ENCODE measurements at places on chromosomes 3 and 15. TPM values are rescaled to one million over a fixed set of nuclear protein-coding genes. Genes with fewer than 3 reads are reported as not detected.

DNA sequence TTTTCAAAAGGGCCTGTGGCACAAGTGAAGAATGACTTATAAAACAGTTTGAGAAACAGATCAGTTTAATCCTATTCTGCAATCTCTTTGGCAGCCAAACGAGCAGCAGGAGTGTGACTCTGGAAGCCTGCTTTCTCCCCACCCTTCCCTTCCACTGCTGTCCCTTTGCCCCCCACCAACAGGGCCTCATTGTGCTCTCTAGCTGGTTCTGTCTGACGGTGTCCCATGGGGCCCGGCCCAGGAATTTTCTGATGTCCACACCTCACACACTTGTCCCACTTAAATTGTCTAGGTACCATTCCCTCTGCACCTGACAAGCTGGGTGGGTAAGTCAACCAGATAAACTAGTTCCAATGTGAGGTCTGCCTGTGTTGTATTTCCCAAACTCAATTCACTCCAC lies 16.4 kb downstream of the SLCO2A1 start:
- H3K36me3 ChIP-seq: no peaks in the 10 kb centered on the region
- H3K27me3 ChIP-seq: no peaks in the 10 kb centered on the region
- H3K4me3 ChIP-seq: no peak overlapping the region
- DNase-seq: peak; percentile 11
- no peak overlapping the region for H3K27ac ChIP-seq

- no peak for DNase-seq
- H3K36me3 ChIP-seq: no peaks in the 10 kb centered on the region
- H3K4me1 ChIP-seq: no peaks in the 10 kb centered on the region
Observed at GRCh38 chr3:189467451-189467850, 163.7 kb upstream of the TP63 start.

SYNPR gene
- total RNA-seq: 0.16 TPM

GRCh38 chr3:194450341-194450740 lies 36.5 kb downstream of the ATP13A3 start:
- no peak overlapping the region for H3K27ac ChIP-seq
- H3K36me3 ChIP-seq: peaks cover 33% of the 10 kb centered on the region
- H3K4me3 ChIP-seq: no peak overlapping the region

GRCh38 chr3:50296721-50297383 lies 2.4 kb downstream of the HYAL3 start:
- peaks cover 46% of the 10 kb centered on the region for H3K4me1 ChIP-seq
- no peaks in the 10 kb centered on the region for H3K36me3 ChIP-seq
- H3K27ac ChIP-seq: no peak overlapping the region
- no peak overlapping the region for H3K4me3 ChIP-seq
- peak; percentile 68 for DNase-seq
- no peaks in the 10 kb centered on the region for H3K27me3 ChIP-seq

EPM2AIP1 gene
- total RNA-seq: 16.1 TPM

DNA sequence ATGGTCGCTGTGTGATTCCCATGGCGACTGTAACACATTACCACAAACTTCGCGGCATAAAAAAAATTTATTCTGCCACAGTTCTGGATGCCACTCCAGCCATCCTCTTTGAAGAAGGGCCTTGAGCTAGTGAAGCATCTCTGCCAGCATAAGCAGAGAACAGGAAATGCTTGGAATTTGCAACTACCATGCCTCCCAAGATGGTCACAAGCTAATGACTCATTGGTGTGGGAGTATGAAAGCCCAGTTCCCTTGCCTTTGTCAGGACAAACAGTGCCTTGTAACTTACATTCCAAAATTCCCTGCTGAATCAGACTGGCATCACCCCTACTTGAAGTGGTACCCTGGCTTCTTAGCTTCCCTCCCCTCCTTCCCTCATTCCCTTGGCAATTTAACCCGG lies 129.7 kb downstream of the PROS1 start:
- no peaks in the 10 kb centered on the region for H3K4me1 ChIP-seq
- H3K27me3 ChIP-seq: no peaks in the 10 kb centered on the region
- DNase-seq: no peak
- H3K27ac ChIP-seq: peak overlapping the region; percentile 47
- no peaks in the 10 kb centered on the region for H3K36me3 ChIP-seq
- H3K4me3 ChIP-seq: no peak overlapping the region

FBXL2 gene
- total RNA-seq: 10.3 TPM

DNA sequence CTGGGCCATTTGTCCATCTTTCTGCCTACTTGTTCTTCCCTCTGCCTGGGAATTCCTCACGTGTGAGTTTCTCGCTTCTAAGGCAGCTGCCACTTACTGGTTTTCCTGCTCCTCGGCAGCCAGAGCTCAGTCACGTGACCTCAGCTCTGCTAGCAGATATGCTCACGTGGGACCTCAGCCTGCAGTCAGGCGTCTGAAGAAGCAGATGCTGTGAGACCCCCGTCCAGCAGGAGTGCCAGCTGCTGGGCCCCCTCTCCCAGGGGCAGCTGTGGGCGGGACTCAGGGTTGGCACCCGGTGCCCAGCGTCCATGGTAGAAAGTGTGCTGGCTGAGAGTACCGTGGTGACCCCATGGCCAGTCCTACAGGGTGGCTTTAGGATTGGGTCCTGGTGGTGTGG lies 161.3 kb upstream of the TLE3 start:
- no peaks in the 10 kb centered on the region for H3K27me3 ChIP-seq
- no peak overlapping the region for H3K27ac ChIP-seq
- no peaks in the 10 kb centered on the region for H3K36me3 ChIP-seq
- peak; percentile 88 for DNase-seq

DNA sequence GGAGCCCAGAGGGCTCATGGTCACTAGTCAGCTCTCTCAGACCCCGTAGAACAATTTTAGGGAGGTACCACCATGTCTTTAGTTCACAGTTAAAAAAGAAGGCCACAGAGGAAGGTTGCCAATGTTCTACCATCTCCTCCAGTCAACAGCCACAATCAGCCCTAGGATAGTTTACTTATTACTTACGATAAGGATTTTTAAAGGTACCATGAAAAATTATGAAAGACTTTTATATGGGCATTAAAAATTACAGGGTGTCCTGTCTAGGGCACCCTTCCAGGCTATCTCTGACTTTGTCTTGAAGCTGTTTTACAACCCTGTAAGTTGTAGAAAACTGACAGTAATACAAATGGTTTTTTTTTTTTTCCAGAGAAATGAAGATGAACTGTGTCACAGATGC lies 57.9 kb downstream of the CAPN7 start:
- H3K27me3 ChIP-seq: no peaks in the 10 kb centered on the region
- peaks cover 18% of the 10 kb centered on the region for H3K4me1 ChIP-seq
- no peak for DNase-seq
- no peak overlapping the region for H3K4me3 ChIP-seq
- H3K27ac ChIP-seq: peak overlapping the region; percentile 11
- H3K36me3 ChIP-seq: no peaks in the 10 kb centered on the region

GRCh38 chr15:50181201-50181968 lies 611 bp upstream of the SLC27A2 start:
- H3K4me3 ChIP-seq: no peak overlapping the region
- H3K27ac ChIP-seq: no peak overlapping the region
- peaks cover 14% of the 10 kb centered on the region for H3K4me1 ChIP-seq
- DNase-seq: no peak

- H3K4me3 ChIP-seq: no peak overlapping the region
- no peaks in the 10 kb centered on the region for H3K27me3 ChIP-seq
- H3K4me1 ChIP-seq: no peaks in the 10 kb centered on the region
- no peak overlapping the region for H3K27ac ChIP-seq
- peak; percentile 75 for DNase-seq
Observed at GRCh38 chr15:63030101-63030551, 12.4 kb upstream of the TPM1 start.

C3orf70 gene
- total RNA-seq: 39.9 TPM

DNA sequence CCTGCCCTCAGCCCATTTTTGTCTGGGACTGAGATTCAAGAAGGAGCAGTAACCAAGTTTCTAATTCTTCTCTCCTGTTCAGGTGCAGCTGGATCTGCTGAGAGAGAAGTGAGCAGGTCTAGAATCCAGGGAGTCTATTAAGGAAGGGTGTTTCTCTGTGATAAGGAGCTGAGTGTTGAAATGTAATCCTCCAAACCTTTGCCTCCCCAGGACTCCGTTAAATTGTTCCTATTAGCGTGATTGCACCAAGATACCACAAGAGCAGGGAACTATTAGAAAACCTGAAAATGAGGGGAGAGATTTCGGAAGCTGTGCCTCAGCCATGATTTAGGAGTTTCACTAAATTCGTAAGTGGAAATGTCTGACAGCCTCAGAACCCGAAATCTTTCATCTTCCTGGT lies 192.6 kb downstream of the EBLN2 start:
- no peak overlapping the region for H3K27ac ChIP-seq
- H3K4me3 ChIP-seq: no peak overlapping the region
- H3K36me3 ChIP-seq: no peaks in the 10 kb centered on the region
- H3K4me1 ChIP-seq: no peaks in the 10 kb centered on the region

DNA sequence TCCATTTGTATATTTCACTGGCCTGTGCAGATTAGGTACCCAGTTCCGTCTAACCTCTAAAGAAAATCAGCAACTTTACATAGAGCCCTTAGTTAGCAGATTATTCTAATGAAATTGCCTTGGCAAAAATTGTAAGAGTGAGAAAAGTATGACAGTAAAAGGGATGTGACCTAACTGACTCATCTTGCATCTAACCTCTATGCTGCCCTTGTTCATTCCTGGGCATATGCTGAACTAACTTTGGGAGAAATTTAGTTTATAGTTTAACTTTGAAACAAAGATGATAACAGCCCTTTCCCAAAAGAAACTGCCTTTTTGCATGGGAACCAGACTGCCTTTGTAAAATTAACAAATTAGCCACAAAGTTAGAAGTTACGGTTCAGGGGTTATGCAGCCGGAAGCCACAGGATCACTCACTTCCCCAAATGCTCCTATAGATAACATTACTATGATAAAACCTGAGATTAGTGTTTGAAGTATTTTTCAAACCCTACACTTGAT lies 839.8 kb upstream of the ALCAM start:
- no peak overlapping the region for H3K27ac ChIP-seq
- no peak overlapping the region for H3K4me3 ChIP-seq
- no peak for DNase-seq

- H3K27me3 ChIP-seq: no peaks in the 10 kb centered on the region
- no peaks in the 10 kb centered on the region for H3K4me1 ChIP-seq
- H3K27ac ChIP-seq: no peak overlapping the region
- H3K4me3 ChIP-seq: no peak overlapping the region
- H3K36me3 ChIP-seq: no peaks in the 10 kb centered on the region
Observed at GRCh38 chr3:26653811-26654425, 31.3 kb downstream of the LRRC3B start.

- no peaks in the 10 kb centered on the region for H3K36me3 ChIP-seq
- no peaks in the 10 kb centered on the region for H3K4me1 ChIP-seq
- no peak overlapping the region for H3K27ac ChIP-seq
- H3K27me3 ChIP-seq: no peaks in the 10 kb centered on the region
Observed at GRCh38 chr3:117398141-117398899, 688.7 kb downstream of the TUSC7 start.

GRCh38 chr3:69232482-69232881 lies 110.1 kb upstream of the LMOD3 start:
- no peak overlapping the region for H3K27ac ChIP-seq
- H3K4me1 ChIP-seq: no peaks in the 10 kb centered on the region
- H3K4me3 ChIP-seq: no peak overlapping the region
- DNase-seq: no peak
- no peaks in the 10 kb centered on the region for H3K27me3 ChIP-seq

- H3K36me3 ChIP-seq: no peaks in the 10 kb centered on the region
- no peaks in the 10 kb centered on the region for H3K27me3 ChIP-seq
- no peak for DNase-seq
- no peaks in the 10 kb centered on the region for H3K4me1 ChIP-seq
Observed at GRCh38 chr3:169295912-169296570, 367.5 kb downstream of the MECOM start.

CADPS gene
- total RNA-seq: 4.1 TPM

GRCh38 chr15:69926721-69927120 lies 171.0 kb downstream of the TLE3 start:
- no peaks in the 10 kb centered on the region for H3K4me1 ChIP-seq
- no peaks in the 10 kb centered on the region for H3K27me3 ChIP-seq
- DNase-seq: no peak

DNA sequence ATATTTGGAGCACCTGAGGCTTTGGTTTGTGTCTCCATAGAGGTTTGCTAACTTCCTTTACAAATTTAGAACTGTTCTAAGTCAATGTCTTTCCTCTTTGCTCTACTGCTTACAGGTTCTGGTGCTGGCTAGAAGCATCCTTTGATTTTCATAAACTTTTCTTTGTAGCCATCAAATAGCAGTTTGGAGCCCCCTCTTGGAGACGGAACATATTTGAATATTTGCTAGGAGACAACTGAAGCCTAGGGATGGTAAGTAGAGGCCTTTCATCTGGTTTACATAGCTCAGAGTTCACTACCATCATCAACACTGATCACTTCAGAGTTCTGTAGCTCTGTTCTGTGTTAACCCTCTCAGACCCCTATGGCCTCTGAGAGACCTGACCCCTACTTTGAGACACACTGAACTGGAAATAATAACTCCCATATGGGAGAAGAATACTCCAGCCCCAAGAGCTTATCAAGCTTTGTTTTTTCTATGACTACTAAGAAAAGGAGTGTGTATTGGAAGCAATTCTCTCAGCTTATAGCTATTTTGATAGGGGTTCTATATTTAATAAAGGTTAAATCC lies 420.4 kb downstream of the EPHA3 start:
- no peaks in the 10 kb centered on the region for H3K4me1 ChIP-seq
- H3K27me3 ChIP-seq: no peaks in the 10 kb centered on the region
- H3K27ac ChIP-seq: no peak overlapping the region
